ENCODE measurements at places on chromosomes 2 and 18. TPM values are rescaled to one million over a fixed set of nuclear protein-coding genes. Genes with fewer than 3 reads are reported as not detected.

The GATA6 gene
- total RNA-seq, result 61.3 TPM

DNA sequence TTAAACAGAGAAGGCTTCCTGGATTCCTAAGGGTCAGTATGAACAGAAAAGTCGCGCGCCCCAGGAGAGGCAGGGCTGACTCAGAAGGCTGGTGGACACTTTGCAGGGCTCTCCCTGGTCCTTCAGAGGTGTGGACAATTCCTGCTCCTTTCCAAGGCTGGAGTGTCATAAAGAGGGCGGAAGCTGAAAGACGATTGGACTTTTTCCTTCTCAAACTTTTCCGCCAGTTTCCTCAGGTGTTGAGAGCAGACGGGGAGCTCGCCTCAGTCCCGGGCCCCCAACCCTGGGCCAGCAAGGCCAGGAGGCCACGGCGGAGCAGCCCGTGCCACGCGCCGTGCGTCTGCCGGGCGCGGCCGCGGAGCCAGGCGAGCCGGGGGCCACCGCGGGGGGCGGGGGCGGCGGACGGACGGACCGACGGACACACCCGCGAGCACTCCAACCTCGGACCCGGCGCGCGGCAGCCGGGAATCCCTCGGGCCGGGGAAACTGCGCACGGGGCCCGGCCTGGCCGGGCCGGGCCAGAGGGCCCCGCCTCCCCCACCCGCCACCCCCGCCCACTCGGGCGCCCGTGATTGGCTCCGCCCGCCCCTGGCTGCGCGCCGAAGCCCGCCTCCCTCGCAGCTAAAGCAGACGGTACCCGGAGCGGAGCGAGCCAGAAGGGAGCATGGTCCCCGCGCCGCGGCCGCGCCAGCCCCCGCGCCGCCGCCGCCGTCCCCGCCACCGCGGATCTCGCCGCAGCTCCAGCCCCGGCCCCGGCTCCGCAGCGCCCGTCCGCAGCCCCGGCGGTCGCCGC is at the start of gene KLHL29:
KLHL29 (plus strand) TSS at position 629 of the 793 bp plus-strand sequence. CDS start 177,018 bp downstream, outside the sequence.
- no peaks in the 10 kb centered on the region for H3K36me3 ChIP-seq
- H3K4me1 ChIP-seq, result no peaks in the 10 kb centered on the region

GRCh38 chr2:69335311-69335710 is 51.7 kb downstream of the GFPT1 start:
- H3K4me1 ChIP-seq, result no peaks in the 10 kb centered on the region
- no peaks in the 10 kb centered on the region for H3K27me3 ChIP-seq
- no peak for DNase-seq
- no peak overlapping the region for H3K4me3 ChIP-seq

The CNDP1 gene
- 0.10 TPM for total RNA-seq

GRCh38 chr18:73614812-73615211 is 532.8 kb downstream of the FBXO15 start:
- H3K4me1 ChIP-seq, result no peaks in the 10 kb centered on the region
- no peaks in the 10 kb centered on the region for H3K27me3 ChIP-seq
- DNase-seq, result no peak

- H3K4me1 ChIP-seq, result no peaks in the 10 kb centered on the region
- H3K4me3 ChIP-seq, result no peak overlapping the region
- H3K27me3 ChIP-seq, result no peaks in the 10 kb centered on the region
- H3K36me3 ChIP-seq, result no peaks in the 10 kb centered on the region
- no peak for DNase-seq
These were observed 88.5 kb upstream of the TACR1 start for GRCh38 chr2:75287624-75288316.

DNA sequence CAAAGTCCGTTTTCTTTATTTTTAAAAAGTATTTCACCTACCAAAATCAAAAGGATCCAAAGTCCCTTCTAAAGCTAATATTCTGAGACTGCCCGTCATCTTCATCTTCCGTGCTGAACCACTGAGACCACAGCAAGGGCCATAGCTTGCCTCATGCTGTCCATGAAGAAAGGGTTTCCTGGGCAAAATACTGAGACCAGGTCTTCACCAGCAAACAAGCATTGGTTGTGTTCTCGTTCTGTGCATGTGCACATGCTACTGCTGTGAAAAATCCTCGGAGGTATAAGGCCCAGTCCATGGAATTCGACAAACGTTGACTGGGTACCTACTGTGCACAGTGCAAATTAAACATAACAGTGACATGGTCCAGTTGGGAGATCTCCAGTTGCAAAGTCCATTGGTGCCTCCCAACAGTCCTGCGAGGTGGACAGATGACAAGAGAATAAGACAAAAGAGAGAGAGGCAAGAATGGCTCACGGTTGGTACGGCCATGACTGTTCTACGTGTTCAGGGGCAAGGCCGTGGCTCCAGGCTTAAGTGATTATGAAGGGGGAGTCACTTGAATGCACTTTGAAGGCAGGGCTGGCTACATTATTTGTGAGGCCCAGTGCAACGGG is 192.6 kb upstream of the GLI2 start:
- no peaks in the 10 kb centered on the region for H3K27me3 ChIP-seq
- no peak for DNase-seq
- no peaks in the 10 kb centered on the region for H3K4me1 ChIP-seq

The TCF23 gene
- 0.05 TPM for total RNA-seq

The TSPYL6 gene
- total RNA-seq, result not detected

DNA sequence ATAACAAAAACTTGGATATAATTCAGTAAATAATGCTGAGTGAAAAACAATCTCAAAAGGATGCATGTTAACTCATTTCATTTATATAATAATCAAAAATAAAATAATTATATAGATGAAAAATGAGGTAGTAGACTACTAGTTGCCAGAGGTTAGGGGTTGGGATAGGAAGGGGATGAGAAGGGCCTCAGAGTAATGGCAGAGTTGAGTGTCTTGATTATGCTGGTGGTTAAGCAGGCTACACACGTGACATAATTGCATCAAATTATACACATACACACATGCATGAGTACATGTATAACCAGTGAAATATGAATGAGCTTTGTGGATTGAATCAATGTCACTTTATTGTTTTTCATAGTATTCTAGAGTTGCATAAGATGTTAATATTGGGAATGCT is 201.0 kb downstream of the RIT2 start:
- H3K27ac ChIP-seq, result no peak overlapping the region
- no peak overlapping the region for H3K4me3 ChIP-seq
- no peaks in the 10 kb centered on the region for H3K27me3 ChIP-seq
- no peak for DNase-seq
- H3K36me3 ChIP-seq, result no peaks in the 10 kb centered on the region

GRCh38 chr2:112483042-112483473 is 1.1 kb downstream of the TTL start:
- peak; percentile 26 for DNase-seq
- H3K4me1 ChIP-seq, result peaks cover 6% of the 10 kb centered on the region
- peak overlapping the region; percentile 90 for H3K4me3 ChIP-seq
- H3K27ac ChIP-seq, result peak overlapping the region; percentile 87

The CHST10 gene
- 1.6 TPM for total RNA-seq

DNA sequence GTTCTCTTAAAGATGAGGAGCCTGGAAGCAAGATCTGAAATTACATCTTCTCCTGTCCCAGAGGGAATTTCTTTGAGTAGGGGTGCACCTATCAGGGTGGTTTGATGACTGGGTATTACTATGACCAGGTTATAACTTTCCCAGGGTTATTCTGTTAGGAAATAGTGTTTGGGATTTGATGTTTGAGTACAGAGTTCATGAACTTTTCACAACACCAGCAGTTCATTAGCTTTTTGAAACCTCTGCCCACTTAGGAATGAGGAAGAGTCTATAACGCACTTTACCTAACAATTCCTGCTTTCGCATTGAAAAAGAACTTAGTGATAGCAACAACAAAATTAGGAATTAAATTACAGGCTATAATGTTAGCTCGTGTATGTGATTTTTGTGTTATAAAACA is 58.6 kb downstream of the ALMS1 start:
- no peak overlapping the region for H3K27ac ChIP-seq
- H3K4me3 ChIP-seq, result no peak overlapping the region
- H3K27me3 ChIP-seq, result no peaks in the 10 kb centered on the region
- no peaks in the 10 kb centered on the region for H3K4me1 ChIP-seq

GRCh38 chr2:23121968-23122648 is 262.9 kb upstream of the KLHL29 start:
- no peak for DNase-seq
- H3K36me3 ChIP-seq, result no peaks in the 10 kb centered on the region
- no peak overlapping the region for H3K4me3 ChIP-seq
- H3K27ac ChIP-seq, result no peak overlapping the region
- no peaks in the 10 kb centered on the region for H3K27me3 ChIP-seq

DNA sequence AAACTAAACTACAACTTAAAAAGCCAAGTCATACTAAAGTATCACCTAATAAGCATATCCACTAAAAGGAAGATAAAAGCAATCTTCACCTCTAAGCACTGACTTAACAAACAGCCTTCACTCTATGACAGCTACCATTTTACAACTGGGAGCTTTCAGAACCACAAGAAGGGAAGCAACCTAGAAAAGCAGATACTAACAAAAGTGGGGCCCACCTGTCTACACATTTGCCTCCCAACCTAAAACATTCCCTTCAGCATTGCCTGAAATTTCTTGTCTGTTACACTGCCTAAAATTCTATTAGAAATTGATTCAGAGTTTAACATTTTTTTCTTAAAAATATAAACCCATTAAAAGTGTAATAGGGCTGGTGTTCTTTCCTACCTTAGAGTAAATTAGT is 172.0 kb downstream of the ATAD2B start:
- no peaks in the 10 kb centered on the region for H3K27me3 ChIP-seq
- no peak for DNase-seq
- H3K36me3 ChIP-seq, result no peaks in the 10 kb centered on the region
- no peak overlapping the region for H3K27ac ChIP-seq
- H3K4me1 ChIP-seq, result no peaks in the 10 kb centered on the region

- DNase-seq, result no peak
- no peaks in the 10 kb centered on the region for H3K36me3 ChIP-seq
- H3K4me1 ChIP-seq, result no peaks in the 10 kb centered on the region
- H3K4me3 ChIP-seq, result peak overlapping the region; percentile 70
- no peaks in the 10 kb centered on the region for H3K27me3 ChIP-seq
These were observed 1.6 kb downstream of the LRATD1 start for GRCh38 chr2:14634182-14634488.

The CRACDL gene
- total RNA-seq, result 11.5 TPM

DNA sequence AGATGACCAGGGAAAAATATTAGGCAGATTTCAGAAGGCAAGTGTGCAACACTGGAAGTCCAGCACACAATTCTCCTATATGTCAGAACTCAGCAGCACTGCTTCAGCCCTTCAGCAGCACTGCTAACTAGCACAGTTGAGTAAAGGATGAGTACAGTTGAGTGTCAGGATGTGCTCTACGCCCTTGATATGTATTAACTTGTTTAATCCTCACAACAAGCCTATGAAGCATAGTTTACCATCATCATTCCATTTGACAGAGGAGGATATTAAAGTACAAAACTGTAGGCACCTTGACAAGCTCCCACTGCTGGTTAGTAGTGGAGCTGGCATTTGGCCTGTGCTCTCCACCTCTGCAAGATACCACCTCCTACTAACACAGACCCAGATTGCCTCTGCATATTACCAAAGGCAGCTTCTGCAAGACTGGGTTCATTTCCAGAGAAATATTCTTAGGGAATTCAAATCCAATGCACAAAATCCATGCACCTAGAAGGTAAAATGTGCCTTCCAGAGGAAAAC is 230.8 kb downstream of the ANAPC1 start:
- H3K4me1 ChIP-seq, result no peaks in the 10 kb centered on the region
- no peak overlapping the region for H3K4me3 ChIP-seq
- H3K36me3 ChIP-seq, result no peaks in the 10 kb centered on the region
- DNase-seq, result no peak

- no peaks in the 10 kb centered on the region for H3K4me1 ChIP-seq
- no peaks in the 10 kb centered on the region for H3K36me3 ChIP-seq
- no peak for DNase-seq
- no peak overlapping the region for H3K4me3 ChIP-seq
These were observed 7.2 kb upstream of the SFXN5 start for GRCh38 chr2:73078457-73079411.

GRCh38 chr2:145228506-145228905 is 708.6 kb upstream of the ZEB2 start:
- no peak overlapping the region for H3K27ac ChIP-seq
- no peak overlapping the region for H3K4me3 ChIP-seq
- no peak for DNase-seq
- no peaks in the 10 kb centered on the region for H3K36me3 ChIP-seq
- H3K27me3 ChIP-seq, result no peaks in the 10 kb centered on the region
- no peaks in the 10 kb centered on the region for H3K4me1 ChIP-seq

GRCh38 chr2:29786361-29786760 is 135.0 kb downstream of the ALK start:
- H3K36me3 ChIP-seq, result no peaks in the 10 kb centered on the region
- H3K4me3 ChIP-seq, result no peak overlapping the region
- peak; percentile 19 for DNase-seq

- H3K4me3 ChIP-seq, result no peak overlapping the region
- peak overlapping the region; percentile 92 for H3K27ac ChIP-seq
- peaks cover 25% of the 10 kb centered on the region for H3K4me1 ChIP-seq
- H3K27me3 ChIP-seq, result peaks cover 11% of the 10 kb centered on the region
- no peaks in the 10 kb centered on the region for H3K36me3 ChIP-seq
- no peak for DNase-seq
These were observed 208.4 kb upstream of the SMAD2 start for GRCh38 chr18:48138660-48139430.

DNA sequence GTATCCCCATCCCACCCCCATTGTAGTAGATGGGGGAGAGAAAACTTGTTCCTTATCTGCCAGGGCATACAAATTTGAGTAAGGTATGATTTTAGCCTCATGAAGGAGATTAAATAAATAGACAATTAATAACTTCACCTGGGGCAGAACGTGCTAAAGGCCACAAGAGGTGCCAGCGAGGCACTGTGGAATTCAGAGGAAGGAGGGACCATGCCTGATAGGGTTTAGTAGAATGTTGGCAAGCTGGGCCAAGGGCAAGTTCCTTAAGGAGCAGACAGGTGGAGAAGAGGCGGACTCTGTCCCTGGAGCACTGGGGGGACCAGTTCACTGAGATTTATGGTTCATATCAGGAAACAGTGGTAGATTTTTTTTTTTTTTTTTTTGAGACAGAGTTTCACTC is 22.5 kb downstream of the STAMBP start:
- H3K27ac ChIP-seq, result no peak overlapping the region
- no peaks in the 10 kb centered on the region for H3K27me3 ChIP-seq
- H3K4me3 ChIP-seq, result no peak overlapping the region
- H3K4me1 ChIP-seq, result no peaks in the 10 kb centered on the region
- peaks cover 15% of the 10 kb centered on the region for H3K36me3 ChIP-seq
- peak; percentile 45 for DNase-seq
